ENCODE measurements at places on chromosomes 2 and 18.

DNA sequence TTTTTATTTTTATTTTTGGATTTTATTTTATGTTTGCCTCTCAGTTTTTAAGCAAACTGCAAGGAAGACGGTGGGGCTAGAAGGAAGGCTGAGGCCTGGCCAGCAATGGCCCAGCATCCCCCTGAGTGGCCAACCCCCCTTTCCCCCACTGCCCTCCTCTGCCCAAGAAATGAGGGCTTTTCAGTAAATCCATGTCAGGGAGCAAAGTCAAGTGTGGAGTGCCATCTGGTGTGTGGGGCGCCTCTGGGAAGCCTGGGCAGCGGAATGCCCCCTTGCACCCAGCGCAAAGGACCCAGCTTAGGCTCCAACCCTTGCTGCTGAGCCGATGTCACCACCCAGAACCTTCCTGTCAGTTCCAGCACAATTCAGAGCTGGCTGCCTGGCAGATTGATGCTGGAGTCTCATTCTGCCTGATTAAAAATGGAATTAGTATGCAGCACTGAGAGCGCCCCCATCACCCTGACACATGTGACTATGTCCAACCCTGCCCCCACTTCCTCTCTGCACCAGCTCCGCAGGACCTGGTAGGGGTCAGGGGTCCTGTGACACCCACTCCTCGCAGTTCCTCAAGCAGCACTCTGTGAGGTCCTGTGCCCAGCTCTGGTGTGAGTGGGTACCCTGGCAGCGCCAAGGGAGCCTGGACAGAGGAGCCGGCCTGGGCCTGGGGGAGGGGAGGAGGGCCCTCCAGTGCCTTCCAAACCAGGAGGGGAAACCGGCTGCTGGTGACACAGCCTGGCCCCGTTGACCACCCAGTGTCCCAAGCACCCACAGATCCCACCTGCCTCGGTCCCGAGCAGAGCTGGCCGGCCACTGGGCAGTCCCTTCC, 9.2 kb upstream of the ALPP start:
- no peak for DNase-seq

- DNase-seq: no peak
Observed at GRCh38 chr2:142542431-142542910, 335.0 kb upstream of the KYNU start.

GRCh38 chr2:236866542-236867340, 218.9 kb upstream of the COPS8 start:
- no peak for DNase-seq

DNA sequence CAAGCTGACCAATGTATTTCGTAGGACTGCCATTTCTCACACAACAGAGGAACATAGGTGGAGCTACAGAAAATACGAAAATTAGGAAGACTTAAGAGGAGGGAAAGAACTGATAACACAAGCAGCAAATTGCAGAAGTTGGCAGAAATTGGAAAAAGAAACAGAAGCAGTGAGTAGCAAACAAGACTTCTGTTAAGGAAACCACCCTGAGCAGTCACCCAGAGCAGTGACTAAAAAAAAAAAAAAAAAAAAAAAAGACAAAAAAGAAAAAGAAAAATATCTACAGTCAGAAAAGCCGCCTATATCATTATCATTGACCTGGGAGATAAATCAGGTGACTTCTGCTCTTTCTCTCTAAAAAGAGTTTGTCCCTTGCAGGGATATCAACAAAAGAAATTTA, 21.4 kb downstream of the STK17B start:
- DNase-seq: no peak

DNA sequence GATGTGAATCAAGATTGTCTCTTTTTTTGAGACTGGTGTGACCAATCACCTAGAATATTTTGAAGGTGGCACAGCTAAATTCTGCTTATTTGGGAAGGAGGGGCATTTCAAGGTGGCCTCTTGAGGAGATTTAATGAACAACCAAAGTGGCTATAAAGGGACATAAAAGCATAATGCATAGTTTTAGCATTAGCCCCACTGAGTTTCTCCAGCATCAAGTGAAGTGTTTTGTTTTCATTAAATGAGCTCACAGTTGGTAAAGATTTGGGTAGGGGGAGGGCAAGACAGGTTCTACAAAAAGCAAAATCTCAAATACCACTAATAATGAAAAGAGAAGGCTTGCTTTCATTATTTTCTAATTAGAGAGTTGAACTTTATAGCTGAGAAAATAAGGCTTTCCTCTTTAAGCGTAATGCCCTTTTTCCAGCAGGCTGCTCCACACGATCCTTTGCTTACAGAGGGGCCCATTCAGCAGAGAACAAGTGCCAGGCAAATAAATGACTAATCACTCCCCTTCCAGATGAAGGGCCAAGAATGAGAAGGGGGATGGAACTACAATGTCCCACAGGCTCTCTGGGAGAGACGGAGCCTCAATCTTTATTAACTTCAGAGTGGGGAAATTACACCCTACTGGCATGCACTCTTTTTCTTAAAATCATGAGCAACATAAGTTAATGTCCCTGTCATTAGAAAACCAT, 35.9 kb downstream of the LHCGR start:
- DNase-seq: no peak

GRCh38 chr2:177758591-177759371, 313.8 kb downstream of the PDE11A start:
- DNase-seq: no peak

- DNase-seq: no peak
Observed at GRCh38 chr2:182330451-182331305, 96.2 kb downstream of the PDE1A start.

- no peak for DNase-seq
Observed at GRCh38 chr2:111135910-111136297, 15.2 kb downstream of the BCL2L11 start.

DNA sequence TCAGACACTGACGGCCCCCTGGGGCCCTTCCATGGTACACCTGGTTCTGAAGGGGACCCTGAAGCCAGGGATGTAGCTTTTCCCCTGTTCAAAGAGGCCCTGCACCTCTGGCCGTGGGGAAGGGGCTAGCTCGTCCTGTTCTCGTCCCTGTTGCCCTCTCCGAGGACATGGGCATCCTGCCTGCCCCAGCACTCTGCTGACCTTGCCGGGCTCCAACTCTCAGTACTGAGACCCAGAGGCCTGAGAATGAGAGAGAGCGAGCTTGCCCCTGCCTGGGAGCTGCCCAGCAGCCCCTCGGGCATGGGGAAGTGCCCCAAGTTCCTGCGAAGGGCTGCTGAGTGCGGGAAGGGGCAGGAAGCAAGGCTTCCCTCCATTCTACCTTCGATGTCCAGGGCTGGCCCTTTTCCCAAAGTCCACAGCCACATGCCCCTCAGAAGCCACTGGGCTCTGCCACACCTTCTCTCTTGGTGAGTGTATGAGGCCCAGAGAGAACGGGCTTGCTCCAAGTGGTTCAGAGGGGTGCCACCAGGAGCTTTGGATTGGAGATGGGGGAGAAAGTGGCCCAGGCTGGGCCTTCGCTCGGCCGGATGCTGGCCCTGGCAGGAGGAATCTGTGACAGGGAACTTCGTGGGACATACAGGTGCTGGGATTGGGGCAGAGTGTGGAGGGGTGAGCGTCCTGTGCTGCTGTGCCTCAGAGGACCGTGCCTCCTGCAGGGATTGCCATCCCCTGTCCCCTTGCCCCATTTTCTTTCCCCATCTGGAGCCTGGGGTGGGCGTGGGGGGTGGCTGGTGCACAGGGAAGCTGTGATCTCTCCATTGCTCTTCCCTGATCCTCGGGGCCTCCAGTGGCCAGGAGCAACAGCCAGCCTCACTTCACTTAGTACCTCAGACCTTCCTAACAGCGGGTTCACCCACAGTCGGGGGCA, 50.8 kb downstream of the KCNIP3 start:
- DNase-seq: no peak

DNA sequence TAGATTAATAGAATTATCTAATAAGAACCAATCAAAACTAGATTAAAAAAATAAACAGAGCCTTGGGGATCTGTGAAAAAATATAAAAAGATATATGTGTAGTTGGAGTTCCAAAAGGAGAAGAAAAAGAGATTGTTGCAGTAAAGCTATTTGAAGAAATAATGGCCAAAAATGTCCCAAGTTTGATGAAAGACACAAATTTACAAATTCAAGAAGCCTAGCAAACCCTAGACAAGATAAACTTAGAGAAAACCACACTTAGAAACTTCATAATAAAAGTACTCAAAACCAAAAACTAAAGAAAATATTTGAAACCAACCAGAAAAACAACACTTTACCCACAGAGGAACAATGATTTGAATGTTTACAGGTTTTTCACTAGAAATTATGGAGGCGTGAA, 41.3 kb upstream of the EGR4 start:
- DNase-seq: no peak

- DNase-seq: no peak
Observed at GRCh38 chr2:46763861-46764260, 151.7 kb downstream of the MCFD2 start.

GRCh38 chr2:239470151-239470900, 69.5 kb upstream of the HDAC4 start:
- no peak for DNase-seq

GRCh38 chr2:16507655-16508489, 157.8 kb downstream of the CYRIA start:
- DNase-seq: peak; percentile 1

DNA sequence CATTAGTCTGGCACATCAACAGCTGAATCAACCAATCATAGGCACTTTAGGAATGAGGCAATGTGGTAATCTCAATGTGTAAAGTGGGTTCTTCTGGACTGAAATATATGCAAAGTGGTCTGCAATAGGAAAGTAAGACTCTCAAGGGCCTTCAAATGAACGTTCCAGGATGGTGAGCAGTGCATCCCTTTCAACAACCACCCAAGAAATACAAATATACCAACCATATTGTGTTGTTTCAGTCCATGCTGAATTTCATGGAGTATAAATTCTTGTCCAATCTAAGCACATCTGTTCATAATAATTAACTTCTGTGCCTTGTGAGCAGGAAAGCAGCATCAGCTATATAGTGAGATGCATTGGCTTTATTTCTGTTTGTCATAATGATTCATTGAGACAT, 556.2 kb downstream of the THSD7B start:
- no peak for DNase-seq

- no peak for DNase-seq
Observed at GRCh38 chr18:48072428-48073204, 142.2 kb upstream of the SMAD2 start.

DNA sequence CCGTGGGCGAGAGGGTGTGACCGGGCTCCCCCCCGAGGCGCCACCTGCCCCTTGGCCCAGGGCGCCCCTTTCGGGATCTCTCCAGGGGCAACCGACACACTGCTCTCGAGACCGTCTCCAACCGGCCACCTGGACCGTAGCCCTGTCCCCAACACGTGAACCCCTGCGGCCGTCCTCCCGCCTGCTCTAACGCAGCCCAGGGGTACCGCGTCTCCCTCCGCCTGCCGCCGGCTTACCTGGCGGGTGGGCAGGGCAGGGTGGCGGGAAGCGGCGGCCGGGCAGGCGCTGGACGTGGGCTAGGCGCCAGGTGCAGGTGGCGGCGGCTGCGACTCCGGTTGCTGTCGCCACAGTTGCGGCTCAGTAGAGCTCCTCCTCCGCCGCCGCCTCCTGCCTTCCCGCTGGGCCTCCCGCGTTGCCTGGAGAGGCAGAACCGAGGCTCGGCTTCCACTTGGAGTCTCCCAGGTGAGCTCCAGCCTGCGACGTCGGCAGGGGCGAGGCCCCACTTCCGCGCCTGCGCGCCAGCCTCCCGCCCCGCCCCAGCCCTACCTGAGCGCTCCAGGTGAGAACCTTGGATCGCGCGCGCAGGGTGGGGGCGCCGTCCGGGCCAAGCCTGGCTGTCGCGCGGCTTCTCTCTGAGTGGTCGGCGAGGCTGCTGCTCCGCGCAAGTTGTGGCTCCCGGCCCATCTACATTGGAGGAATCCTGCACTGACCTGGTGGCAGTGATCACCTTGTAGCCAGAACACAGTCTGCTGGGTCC, at the start of gene GALNT3:
Gene GALNT3 (minus strand): TSS at position 469 of the 757 bp plus-strand sequence. CDS start 23,547 bp downstream, outside the sequence.
- peak; percentile 27 for DNase-seq

GRCh38 chr2:217928324-217929181, 74.2 kb downstream of the TNS1 start:
- no peak for DNase-seq

- no peak for DNase-seq
Observed at GRCh38 chr2:216971593-216971992, 111.7 kb upstream of the TNP1 start.

DNA sequence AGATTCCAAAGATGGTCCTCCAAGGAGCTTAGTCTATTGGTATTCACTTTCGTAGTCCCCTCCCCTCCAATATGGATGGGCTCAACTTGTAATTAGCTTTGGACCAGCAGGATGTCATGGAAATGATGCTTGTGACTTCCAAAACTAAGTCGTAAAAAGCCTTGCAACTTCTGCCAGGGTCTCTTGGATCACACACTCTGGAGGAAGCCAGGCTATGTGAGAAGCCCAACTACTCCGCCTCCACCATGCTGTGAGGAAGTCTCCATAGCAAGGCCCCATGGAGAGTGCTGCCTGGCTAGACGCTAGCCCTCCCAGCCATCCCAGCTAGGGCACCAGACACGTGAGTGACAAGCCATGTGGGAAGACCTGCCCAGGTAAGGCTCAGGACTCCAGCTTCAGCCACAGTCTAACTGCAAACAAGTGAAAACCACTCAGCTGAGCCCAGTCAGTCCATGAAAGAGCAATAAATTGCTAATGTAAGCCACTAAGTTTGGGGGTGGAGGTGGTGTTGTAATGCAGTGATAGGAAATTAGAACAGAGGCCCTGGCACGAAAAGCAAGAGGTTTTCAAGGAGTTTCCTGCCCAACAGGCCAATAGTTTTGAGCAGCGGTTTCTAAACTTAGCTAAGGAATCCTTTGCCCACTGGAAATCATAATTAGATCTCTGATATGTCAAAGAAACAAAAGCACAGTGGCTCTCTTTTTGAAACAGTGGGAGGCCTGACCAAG, 77.5 kb upstream of the GLI2 start:
- DNase-seq: no peak

GRCh38 chr18:9658087-9658641, 43.8 kb upstream of the PPP4R1 start:
- no peak for DNase-seq

- DNase-seq: no peak
Observed at GRCh38 chr2:112768432-112768831, 4.0 kb upstream of the CKAP2L start.

- peak; percentile 40 for DNase-seq
Observed at GRCh38 chr18:76620321-76621170, 125.5 kb upstream of the ZNF516 start.

DNA sequence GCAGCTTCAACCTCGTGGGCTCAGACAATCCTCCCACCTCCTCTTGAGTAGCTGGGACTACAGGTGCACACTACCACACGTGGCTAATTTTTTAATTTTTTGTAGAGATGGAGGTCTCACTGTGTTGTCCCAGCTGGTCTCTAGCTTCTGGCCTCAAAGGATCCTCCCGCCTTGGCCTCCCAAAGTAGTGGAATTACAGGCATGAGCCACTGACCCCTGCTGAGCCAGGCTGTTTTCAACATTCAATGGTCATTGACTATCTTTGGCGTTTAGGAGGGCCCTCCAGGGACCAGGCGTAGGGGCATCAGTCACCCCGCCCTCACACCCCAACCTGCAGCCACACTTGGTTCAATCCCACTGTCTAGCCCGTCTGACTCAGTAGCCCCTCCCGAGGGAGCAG, 5.2 kb downstream of the MZT2B start:
- no peak for DNase-seq

- DNase-seq: no peak
Observed at GRCh38 chr2:109139002-109139401, 10.0 kb downstream of the SH3RF3 start.

GRCh38 chr2:112055730-112056625, 909 bp downstream of the TMEM87B start:
- DNase-seq: no peak

GRCh38 chr2:177639262-177639914, 246.8 kb downstream of the AGPS start:
- DNase-seq: no peak

All from stimulated activated naive CD8-positive, alpha-beta T cell treated with anti-CD3 and anti-CD28 coated beads, Interleukin-15, amount 100 ng/mL, for 72 hours (primary cell).